ENCODE measurements at places on chromosomes 2 and 18.

- no peak for DNase-seq
Observed at GRCh38 chr2:57990118-57990725, 56.4 kb upstream of the VRK2 start.

GRCh38 chr2:57450170-57450569, 596.4 kb upstream of the VRK2 start:
- no peak for DNase-seq

- peak; percentile 82 for DNase-seq
Observed at GRCh38 chr2:188518381-188518780, 226.7 kb downstream of the GULP1 start.

GRCh38 chr18:35938562-35938961, 33.9 kb upstream of the RMP24 start:
- no peak for DNase-seq

DNA sequence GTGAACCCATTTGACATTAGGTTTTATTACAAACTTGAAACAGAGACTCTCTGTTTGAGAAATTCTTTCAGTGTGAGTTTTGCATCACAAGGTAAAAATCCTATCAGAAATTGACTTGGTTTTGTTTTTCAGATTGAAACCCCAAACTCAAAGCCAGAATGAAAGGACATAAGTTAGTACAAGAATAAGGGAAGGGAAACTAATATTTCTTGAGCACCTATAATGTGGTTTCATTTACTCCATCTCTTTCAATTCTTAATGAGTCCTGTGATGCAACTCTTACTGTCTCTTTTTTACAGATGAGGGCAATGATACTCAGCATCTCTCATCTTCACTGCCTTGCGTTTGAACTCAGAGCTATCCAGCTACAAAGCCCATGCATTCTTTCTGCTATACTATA, 210.0 kb upstream of the SIX3 start:
- no peak for DNase-seq

GRCh38 chr18:57242285-57242684, 95.4 kb downstream of the BOD1L2 start:
- DNase-seq = no peak

- no peak for DNase-seq
Observed at GRCh38 chr2:149566652-149567051, 20.9 kb downstream of the MMADHC start.

DNA sequence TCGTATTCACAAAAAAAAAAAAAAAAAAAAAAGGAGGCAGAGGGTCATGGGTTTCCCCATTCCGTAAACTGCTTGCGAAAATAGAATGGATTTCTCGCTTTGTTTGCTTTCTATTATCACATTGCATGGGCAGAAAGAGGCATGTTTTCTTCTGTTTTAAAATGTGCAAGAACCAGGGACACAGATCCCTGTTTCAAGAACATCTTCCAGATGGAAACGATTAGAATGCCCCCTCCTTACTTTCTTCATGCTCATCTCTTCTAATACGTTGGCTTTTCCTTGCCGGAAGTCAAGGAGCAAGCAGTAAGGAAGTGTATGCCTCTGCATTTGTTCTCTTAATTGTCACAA, 51.0 kb upstream of the ZNF516 start:
- DNase-seq = no peak

- DNase-seq = peak; percentile 57
Observed at GRCh38 chr2:84970210-84970867, 622 bp upstream of the KCMF1 start.

- DNase-seq = no peak
Observed at GRCh38 chr18:44733754-44734465, 53.2 kb downstream of the SETBP1 start.

DNA sequence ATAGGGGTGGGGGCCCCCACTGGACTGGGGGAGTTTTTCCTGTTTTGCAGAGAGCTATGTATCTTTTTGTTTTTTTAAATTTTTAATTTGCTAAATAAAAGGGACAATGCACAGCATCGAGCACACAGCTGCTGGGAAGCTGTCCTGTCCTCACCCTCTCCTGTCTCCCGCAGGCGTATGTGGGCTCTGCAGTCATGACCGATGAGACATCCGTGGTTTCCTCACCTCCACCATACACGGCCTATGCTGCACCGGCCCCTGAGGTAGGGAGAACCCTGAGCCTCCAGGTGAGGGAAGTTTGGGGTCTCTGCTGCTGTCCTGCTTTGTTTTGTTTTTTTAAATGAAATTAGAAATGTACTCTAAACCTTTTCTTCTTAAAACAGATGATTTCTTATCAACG, 27.6 kb downstream of the PLEKHB2 start:
- no peak for DNase-seq

GRCh38 chr2:219179601-219180465, 1.8 kb downstream of the RETREG2 start:
- no peak for DNase-seq

- DNase-seq = peak; percentile 86
Observed at GRCh38 chr2:191696001-191696400, 18.1 kb downstream of the NABP1 start.

DNA sequence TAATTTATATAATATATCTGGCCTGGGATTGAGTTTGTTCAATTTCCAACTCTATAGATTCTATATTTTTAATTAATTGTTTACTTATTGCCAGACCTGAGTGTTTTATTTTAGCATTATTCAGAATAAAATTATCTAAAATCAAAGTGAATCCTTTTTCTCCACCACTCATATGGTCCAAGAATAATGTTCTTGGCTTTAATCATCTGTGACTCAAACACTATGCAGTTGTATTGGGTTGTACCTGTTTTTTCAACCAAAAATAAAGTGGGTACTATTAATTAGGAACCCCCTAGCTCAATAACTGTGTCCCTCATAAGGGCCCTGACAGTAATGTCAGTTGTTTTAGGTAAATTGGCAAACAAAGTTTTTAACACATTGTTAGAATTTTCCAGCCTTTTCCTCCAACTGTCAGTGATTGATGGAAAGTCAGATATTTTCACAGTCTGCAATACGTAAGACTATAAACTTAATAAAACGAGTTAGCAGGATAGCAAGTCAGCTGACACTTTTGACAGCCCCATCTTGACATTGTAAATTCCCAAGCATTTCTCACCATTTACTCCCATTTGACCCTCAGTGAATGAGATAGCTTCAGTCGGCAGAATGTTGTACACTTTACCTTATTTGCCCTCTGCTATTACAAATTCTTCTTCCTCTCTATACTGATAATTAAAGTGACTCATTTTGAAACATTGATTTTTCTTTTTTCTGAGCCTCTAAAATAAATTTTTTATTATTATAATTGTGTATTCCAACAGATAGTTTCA, 587.4 kb downstream of the METTL4 start:
- DNase-seq = no peak

GRCh38 chr2:70710038-70710690, 57.8 kb downstream of the ADD2 start:
- DNase-seq = no peak

GRCh38 chr2:158211502-158211901, 109.8 kb downstream of the UPP2 start:
- peak; percentile 55 for DNase-seq

- peak; percentile 29 for DNase-seq
Observed at GRCh38 chr2:179936654-179937053, 70.4 kb downstream of the CWC22 start.

DNA sequence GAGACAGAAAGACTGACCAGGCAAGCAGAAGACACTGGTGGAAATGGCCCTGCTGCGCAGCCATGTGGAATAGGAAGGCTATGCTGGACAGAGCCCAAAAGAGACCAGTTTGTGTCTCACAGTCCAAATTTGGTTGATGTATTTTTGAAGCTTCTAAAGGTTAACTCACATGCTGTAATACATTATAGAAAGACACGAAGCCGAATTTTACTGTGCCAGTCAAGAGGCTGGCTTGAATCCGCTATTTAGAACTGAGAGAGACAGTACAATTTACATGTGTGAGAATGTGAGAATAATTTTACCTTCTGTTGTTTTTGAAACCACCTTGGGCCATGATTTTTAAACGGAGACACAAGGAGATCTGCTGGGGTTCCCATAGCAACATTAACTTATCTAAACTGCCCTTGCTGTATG, 113.6 kb downstream of the METTL8 start:
- no peak for DNase-seq

DNA sequence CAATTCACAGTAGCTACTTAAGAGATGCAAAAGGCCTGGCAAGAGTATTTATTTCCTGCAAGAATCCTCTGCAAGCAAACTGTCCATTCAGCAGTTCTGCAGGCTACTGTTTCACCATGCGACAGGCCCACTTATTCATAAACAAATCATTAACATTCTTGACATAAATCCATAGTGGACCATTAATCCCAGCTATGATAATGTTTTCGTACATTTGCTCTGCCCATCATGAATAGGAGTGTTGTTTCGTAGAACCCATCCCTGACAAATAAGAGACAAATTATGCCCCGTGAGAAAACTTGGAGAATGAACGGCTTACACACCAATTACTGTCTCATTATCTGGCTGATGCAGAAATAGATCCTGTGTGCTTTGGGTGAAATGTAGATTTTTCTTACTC, 65.4 kb downstream of the PID1 start:
- DNase-seq = no peak

DNA sequence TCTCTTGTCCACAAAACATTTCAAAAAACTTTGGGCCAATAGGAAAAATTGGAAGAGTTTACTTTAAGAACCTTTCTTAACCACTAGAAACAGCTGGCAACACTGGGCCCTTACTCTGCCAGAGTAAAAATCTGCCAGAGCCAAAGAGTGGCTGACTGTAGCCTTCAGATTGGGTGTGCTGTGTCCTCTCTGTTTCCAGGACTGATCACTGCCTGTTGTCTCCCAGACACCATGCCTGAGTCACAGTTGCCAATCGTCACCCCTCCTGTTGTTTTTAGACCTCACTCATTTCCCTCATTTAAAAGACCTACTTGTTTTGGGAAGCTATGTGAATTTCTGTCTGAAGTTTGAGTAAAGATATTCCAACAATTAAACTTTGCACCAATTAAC, 159.1 kb downstream of the PPP1R1C start:
- peak; percentile 35 for DNase-seq

GRCh38 chr2:234468503-234468902, 28.4 kb downstream of the ARL4C start:
- no peak for DNase-seq

DNA sequence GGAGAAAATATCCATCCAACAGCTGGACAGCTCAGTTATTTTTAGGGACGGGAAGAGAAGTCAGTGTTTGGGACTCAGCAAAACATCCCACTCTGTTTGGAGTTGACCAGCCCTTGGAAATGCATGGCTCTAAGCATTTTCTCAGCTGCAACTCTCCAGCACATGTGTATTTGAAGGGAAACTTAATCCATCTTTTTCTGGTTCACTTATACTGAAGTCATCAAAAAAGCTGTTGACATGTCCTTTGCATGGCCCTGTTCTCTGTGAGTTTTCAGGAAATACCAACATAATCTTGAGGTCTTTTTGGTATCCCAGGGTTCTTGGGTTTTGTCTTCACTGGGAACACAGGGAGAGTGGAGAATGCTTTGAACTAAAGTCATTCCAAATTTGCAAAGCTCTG, 91.9 kb upstream of the CELF4 start:
- DNase-seq = no peak

DNA sequence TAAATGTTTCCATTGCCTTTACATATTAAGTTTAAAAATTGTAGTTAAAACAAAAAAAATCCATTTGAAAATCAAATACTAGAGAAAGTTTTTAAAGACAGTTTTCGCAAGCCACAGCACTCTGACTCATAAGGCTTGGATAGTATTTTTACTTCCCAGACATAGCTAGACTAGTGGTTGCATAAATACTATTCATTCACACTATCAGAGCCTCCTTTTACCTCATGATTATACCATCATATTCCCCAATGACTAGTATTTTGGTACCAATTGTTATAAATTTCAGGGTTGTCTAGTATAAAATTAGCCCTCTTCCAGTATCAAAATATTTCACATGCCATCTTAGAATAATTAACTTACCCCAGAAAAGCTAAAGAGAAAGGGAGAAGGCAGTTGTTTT, 393.5 kb downstream of the ERBB4 start:
- DNase-seq = peak; percentile 7

DNA sequence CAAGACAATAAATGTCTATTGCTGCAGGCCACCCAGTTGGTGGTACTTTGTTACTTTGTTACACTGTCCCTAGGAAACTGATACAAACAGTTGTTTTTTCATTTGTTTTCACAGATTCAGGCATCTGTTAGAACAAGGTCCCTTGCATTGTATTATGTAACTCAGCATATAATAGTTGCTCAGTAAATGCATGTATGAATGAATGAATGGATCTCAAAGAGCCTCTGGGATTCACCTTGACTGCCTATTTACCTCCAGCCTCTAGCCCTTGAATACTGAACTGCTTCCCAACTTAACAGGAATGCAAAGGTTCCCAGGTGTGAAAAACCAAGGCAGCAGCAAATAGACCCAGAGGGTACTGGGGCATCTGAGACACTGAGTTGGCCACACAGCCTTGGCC, 27.4 kb upstream of the NEB start:
- no peak for DNase-seq

GRCh38 chr2:150532879-150533278, 45.4 kb upstream of the RND3 start:
- DNase-seq = peak; percentile 72

Measured in EL (cell line).